ENCODE measurements at places on chromosomes 6 and 20.

DNA sequence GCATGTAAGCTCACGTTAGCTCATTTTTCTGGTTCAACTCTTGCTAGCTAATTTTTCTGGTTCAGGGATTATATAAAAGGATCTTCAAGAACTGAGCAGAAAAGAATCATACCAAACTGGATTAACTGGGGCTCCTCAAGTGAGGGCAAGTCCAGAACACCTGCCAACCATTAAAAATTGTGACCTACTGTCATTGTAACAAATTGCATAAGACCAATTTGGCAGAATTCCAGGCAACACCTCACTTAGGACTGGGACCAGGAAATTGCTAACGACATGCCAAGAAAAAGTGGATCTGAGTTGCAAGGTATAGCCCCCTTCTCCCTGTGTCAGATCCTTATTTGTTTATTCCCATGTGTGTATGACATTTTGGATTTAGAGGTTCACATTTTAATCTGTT lies 216.6 kb downstream of the HIVEP2 start:
- no peak for DNase-seq

GRCh38 chr6:45970326-45970725 lies 45.3 kb downstream of the CLIC5 start:
- DNase-seq: no peak

DNA sequence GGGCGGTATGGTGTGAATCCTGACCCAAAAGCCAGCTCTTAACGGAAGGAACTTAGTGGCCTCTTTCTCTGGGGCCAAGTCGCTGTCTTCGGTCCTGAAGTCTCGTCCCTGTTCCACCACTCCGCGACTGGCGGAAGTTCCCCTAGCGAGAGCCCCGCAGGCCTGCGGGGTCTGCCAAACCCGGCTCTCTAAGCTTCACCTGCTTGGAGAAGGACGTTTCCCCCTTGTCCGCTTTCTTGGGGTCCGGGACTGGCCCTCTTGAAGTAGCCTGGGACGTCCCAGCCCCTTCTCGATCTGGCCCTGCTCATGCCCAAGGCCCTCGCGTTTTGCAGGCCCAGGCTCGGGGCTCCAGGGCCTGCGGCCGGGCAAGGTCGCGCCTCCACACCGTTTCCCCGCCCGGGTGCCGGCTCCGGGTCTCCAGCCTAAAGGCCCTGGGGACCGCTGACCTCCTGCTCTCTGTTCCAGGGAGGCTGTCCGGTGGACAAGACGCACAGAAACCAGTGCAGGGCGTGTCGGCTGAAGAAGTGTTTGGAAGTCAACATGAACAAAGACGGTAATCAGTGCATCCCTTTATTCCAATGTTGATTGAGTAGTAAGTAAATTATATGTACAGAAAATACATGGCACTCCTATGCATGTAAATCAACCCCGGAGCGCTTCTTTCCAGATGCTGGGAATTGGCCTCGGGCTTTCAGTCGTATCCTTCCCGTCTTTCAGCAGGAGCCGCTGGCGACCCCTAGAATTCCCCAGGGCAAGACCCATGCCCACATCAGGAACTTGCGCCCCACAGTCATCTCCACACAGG lies 8.8 kb downstream of the NR2E1 start:
- no peak for DNase-seq

DNA sequence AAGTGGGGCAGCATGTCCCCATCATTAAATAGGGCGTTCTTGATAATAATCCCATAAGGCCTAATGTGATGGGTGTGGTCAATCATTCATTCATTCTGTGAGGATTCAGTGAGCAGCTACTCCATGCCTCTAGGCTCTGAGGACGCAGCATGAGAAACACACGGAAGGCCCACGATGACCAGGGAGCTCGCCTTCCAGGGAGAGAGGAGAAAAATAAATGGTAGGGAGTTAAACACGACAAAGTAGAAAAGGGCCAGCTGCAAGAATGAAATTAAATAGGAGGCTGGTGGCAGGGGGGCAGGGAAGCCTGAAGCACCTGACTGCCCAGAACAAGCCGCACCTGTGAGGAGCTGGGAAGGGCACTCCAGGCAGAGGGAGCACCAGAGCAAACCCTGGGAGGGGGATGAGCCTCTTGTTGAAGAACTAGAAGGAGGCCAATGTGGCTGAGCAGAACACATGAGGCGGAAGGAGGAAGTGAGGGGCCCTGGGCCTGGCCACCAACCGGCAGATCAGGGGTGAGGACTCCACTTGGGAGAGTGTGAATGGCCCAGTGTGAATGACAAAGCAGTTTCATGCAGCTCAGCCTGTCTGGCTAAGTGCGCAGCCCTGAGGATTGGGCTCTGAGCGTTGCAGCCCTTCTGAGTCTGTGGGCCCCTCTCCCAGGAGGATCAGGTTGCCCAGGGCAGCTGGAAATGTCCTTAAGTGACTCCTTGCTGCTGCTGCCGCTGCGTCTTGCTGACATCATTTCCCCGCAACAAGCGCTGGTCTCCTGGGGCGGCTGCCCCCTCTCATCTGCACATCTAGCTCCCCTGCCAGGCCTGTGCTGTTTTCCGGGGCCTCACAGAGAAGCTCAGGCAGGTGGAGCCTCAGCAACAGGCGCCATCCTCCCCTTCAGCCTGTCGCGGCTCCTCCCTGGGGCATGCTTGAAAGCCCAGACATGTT lies 99.9 kb downstream of the CDH26 start:
- no peak for DNase-seq
